ENCODE measurements at places on chromosomes 3 and 15. TPM values are rescaled to one million over a fixed set of nuclear protein-coding genes. Genes with fewer than 3 reads are reported as not detected.

DNA sequence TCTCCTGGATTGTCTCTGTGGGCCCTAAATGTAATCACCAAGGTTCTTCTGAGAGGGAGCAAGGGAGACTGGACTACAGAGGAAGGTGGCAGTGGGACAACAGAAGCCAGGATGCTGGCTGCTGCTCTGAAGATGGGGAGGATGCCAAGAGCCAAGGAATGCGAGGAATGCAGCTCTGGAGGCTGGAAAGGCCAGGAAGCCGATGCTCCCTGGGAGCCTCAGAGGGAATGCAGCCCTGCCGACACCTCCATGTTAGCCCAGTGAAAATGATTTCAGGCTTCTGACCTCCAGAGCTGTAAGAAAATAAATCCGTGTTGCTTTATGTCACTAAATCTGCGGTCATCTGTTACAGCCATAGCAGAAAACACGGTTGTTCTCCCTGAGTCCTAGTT, 44.1 kb downstream of the UMPS start:
- peak; percentile 32 for DNase-seq

GRCh38 chr15:70033109-70033508, 64.6 kb downstream of the TLE3 start:
- DNase-seq: no peak

Gene COX17
- 16.8 TPM for total RNA-seq

DNA sequence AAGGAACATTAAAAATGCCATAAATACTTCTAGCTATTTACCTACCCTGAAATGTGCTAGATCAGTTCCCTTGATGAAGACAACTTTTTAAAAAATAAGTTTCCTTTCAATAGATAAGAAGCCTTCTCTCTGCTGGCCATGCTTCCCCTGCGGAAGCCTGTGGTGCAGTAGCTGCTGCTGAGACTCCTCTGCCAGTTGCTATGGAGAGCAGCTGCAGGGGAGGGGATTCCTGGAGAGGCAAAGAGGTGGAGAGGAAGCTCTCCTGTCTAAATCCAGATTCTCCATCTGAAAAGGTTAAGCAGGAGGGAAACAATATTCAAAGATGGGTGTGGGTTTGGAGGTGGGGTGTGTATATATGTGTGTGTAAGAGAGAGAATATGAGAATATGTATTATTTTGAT, 69.8 kb upstream of the BFSP2 start:
- DNase-seq: no peak

DNA sequence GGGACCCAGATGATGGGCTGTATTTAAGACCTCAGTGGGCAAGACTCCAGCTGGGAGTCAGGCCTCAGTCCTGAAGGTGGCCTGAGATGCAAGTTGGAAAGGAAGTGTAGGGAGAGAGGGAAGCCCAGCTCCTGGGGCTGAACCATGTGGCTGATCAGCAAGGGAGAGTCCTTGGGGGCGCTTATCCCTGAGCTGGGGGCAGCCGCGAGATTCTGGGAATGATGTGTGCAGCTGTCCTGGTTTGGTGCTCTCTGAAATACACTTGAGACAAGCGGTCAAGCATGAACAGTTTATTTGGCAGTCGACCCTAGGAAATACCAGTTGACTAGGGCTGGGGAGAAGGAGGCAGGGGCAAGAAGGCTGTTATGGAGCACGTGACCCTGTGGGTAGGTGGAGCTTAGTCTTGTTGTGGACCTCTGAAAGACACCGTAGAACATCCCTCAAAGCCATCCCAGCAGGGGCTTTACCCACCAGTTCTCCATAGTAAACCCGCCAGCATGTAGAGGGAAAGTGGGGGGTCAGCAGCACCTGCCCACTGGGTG, 41.8 kb upstream of the SLC6A11 start:
- DNase-seq: no peak

DNA sequence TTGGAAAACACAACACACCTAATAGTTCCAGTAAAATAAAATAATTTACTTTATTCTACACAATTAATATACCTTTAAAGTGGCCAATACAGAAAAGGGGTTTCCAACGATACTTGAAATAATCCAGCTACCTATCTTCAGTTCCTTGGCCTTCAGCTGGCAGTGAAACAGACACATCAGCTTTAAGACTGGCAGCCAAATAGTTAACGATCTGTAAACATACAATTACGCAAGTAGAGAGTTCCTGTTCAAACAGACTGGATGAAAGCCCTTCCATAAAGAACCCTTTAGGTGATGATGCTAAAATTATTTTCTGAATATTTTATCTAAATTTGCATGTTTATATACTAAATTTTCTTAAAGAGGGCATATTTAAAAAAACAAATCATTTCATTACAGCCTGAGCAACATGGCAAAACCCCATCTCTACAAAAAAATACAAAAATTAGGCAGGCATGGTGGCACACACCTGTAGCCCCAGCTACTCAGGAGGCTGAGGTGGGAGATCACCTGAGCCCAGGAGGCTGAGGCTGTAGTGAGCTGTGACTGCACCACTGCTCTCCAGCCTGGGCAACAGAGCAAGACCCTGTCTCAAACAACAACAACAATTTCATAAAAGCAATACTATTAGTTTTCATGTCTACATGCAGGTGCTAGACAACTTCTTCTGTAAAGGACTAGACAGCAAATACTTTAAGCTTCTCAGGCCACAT, 12.9 kb downstream of the DYNC1LI1 start:
- no peak for DNase-seq

Gene CHMP2B
- total RNA-seq: 12.9 TPM

DNA sequence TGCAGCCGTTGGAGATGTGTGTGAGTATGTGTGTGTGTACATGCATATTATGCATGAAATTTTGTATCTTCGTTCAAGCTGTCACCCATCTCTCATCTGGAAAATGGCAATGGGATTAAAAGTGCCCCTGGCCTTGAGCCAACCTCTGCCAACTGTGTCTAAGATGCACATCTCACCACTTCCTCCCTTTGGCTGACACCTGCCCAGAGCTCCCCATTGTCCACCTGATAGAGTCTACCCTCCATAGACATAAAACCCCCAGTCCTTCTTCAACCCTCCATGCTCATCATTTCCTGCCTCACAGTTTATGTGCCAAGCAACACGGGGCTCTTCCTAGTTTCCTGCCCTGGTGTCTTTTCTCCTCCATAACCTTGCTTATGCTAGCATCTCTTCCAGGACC, 187.5 kb upstream of the HES1 start:
- no peak for DNase-seq

Gene CD86
- not detected for total RNA-seq
